ENCODE measurements at places on chromosomes 12 and 14.

DNA sequence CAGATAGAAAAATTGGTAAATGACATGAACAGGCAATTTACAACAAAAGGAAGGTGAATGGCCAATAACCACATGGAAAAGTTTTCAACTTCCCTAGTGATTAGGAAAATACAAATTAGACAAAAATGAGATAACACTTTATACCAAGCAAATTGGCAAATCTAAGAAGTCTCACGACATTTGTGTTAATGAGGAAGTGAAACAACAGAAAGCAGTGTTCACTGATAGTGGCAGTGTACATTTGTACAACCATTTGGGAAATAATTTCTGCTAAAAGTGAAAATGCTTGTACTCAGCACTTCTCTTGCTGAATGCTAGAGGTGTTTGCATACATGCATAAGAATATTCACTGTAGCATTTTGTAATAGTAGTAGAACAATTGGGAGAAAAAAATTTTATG lies 126.6 kb downstream of the LLPH start:
- no peak for DNase-seq

DNA sequence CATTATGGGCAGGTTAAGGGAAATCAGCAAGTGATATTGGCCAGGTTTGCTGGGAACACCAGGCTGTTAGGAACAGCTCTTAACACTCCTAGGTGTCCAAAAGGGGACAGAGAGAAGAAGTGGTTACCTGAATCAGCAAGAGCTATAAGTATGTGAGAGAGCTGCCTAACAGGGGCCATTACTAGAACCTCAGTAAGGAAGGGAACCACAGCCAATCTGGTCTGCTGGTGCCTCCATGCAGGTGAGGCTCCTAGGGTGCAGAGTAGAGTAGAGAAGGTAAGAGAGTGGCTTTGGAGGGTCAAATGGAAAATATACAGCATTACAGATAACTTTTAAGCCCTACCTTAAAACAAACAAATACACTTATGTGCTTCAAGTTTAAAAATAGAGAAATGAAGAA lies 36.6 kb upstream of the CCT2 start:
- no peak for DNase-seq

GRCh38 chr12:63997198-63997597 lies 152.7 kb downstream of the SRGAP1 start:
- no peak for DNase-seq

- no peak for DNase-seq
Observed at GRCh38 chr14:50932156-50932555, 12.1 kb downstream of the PYGL start.

- no peak for DNase-seq
Observed at GRCh38 chr12:4779749-4780148, 59.5 kb downstream of the GALNT8 start.

DNA sequence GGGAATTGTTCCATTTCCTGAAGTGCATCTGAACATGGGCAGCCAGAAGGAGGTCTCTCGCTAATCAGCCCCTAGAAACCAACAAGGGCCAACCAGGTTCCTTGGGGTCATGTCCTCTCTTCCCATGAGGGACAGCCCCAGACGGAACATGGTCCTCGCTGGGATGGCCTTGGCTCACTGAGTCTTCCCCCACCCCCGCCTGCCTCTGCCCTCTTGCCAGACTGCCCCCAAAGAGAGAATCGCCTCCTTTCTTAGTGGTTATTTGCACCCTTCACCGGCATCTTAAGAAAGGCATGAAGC lies 36.4 kb downstream of the CD9 start:
- DNase-seq, result no peak

GRCh38 chr12:59699421-59700152 lies 103.8 kb downstream of the SLC16A7 start:
- no peak for DNase-seq

GRCh38 chr14:100031506-100032281 lies 33.5 kb upstream of the EVL start:
- DNase-seq, result no peak

GRCh38 chr12:4356041-4356327 lies 23.5 kb downstream of the FGF23 start:
- DNase-seq, result no peak

DNA sequence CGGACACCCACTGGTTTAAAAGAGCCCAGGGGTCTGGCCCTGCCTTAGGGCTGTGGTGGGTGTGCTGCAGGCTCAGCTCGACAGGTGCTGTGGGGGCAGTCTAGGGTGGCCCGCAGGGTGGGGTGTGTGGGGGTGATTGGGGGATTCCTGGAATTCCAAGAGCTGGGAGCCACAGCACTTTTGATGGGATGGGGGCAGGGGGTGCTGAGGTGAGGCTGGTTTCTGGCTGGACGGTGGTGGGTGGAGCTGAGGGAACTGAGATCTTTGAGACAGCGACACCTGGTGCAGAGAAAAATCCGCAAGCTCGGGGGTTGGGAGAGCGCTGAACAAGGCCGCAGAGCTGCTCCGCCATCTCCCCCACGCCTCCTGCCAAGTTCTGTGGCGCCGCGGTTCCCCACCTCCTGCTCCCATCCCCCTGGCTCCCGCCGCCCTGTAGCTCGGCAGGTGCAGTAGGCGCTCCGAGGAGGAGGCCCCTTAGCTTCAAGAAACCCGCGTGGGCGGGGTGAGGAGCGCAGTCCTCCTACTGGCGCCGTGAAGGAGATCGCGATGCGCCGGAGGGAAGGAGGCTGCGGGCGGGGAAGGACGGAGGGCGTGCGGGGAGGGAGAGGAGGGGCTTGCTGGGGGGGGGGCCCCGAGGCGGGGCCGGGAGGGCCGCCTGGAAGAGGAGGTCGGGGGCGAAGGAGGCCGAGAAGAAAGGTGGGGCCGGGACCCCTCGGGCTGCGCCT lies 1.3 kb upstream of the TEDC1 start:
- peak; percentile 91 for DNase-seq

GRCh38 chr12:1933342-1934051 lies 15.0 kb upstream of the CACNA2D4 start:
- no peak for DNase-seq

DNA sequence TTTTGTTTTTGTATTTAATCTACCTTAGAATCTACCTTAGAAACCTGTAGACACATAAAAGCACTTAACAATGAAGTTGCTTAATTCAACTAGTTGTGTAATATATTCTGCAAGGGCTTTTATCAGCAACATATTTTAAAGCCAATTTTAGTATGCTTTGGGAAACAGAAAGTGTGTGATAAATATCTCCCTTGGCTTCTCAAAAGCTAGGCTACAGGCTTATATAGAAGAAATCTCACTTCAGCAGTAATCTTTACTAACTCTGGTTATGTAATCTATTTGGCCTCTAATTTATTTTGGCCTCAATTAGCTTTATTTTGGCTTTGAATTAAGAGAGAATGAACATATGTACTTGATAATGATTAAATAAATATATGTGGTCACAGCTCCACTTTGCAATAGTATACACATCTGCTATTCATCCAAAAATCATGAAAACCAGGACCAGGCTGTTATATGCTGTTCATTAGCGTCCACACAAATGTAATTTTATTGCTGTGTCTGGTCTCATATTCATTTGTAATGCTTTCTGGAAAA lies 37.2 kb downstream of the LRP6 start:
- no peak for DNase-seq

DNA sequence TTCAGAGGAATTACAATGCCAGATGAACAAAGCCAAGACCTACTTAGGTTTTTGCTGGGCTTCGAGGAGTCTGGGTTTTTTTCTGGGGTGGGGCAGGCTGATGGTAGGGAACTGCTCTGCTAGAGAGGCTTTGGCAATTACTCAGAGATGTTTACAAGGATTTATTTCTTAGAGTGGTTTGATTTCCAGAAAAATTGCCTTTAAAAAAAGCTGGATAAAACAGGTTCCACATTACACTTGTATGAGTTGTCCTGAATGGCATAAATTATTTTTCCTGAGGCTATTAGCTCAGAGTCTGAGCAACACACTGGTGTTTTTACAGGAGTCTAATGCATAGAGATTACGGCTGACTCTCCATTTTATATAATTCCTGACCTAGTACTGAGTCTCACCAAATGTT lies 118.5 kb upstream of the FRMD6 start:
- no peak for DNase-seq

GRCh38 chr12:31861360-31861759 lies 97.9 kb upstream of the RESF1 start:
- DNase-seq, result no peak

- DNase-seq, result no peak
Observed at GRCh38 chr12:30152705-30153104, 369.0 kb upstream of the TMTC1 start.

DNA sequence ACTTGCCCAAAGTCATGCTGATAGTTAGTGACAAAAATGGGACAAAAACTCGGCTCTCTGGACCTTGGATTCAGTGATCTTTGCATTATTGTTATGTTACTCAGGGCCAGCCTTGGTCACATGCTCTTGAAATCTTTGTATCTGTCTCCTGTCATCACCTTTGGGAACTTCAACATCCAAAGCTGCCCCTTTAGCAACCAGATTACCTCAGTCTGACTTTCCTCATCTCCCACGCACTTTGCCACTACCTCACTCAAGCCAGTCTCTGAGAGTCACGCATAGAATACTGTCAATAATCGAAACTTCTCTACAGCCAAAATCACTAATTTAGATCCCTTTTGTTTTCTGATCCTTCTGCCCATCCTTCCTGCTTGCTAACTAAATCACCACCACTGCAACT lies 90.8 kb upstream of the DAAM1 start:
- no peak for DNase-seq

DNA sequence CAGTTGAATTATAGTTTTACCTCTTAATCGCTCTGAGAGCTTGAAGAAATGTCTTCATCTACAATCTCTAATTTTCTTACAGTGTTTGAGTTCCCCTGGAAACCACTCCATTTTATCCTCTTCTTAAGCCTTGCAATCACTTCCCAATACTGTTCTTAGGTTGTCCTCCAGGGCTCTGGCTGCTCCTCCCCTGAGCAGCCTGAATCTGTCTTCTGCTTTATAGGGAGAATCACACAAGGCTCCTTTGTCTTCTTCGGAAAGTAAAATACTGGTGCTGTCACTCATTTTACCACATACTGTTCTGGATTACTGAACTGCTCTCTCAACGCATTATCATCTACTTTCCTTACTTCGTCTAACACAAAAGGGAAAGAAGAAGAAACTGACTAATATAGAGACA lies 133.7 kb downstream of the MDGA2 start:
- DNase-seq, result no peak

GRCh38 chr14:99706107-99706900 lies 22.2 kb downstream of the CYP46A1 start:
- DNase-seq, result no peak

DNA sequence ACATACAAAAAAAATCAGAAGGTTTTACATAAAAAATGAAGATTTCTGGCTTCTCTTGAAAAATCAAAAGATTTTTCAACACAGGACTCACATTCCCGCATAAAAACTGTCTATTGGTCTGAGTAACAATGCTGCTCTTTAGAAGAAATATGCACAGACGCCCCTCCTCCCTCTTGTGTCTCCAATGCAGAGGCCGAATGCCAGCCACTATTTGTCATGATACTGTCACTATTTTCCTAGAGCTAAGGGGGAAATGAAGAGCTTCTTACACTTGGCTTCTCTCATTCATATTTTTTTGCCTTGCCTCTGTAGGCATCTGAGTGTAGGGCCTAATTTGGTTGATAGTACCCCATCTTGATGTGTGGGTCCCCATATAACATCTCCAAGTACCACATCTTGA lies 98.0 kb downstream of the BBS10 start:
- DNase-seq, result no peak

GRCh38 chr12:94225947-94226630 lies 77.7 kb downstream of the PLXNC1 start:
- DNase-seq, result no peak

- peak; percentile 86 for DNase-seq
Observed at GRCh38 chr14:64704143-64704742, at the start of gene PLEKHG3. Gene PLEKHG3 (plus strand): TSS chr14:64704424. CDS start chr14:64727632, 23,208 bp downstream.

DNA sequence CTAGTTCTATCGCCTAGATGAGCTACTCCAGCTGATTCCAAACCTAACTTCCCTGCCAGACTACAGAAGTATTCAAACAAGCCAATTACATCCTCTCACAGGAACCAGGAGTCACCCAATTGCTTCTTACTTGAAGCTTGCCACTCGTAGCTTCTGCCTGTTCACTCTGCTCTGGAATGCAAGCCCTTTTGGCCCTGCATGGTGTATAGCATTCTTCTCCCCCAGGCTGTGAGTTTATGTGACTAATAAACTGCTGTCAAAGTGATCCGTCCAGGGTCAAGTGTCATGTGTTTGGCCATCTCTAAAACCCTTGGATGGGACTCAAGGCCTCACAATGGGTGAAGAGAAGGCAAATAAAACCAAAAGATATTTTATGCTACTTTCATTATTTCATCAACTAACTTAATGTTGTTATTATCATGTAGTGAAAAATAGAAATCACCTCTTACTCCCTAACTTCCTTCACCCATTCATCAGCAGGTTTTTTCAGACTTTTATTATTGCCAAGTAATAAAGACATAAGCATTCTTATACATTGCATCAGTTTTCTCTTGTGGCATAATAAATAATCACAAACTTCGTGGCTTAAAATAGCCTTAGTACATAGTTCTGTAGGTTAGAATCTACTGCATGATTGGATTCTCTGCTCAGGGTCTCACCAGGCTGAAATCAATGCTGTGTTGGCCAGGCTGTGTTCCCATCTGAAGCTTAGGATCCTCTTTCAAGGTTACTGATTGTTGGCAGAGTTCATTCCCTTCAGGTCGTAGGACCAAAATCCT lies 1981.7 kb upstream of the FLRT2 start:
- no peak for DNase-seq

GRCh38 chr12:52533686-52534470 lies 13.7 kb upstream of the KRT5 start:
- peak; percentile 40 for DNase-seq

DNA sequence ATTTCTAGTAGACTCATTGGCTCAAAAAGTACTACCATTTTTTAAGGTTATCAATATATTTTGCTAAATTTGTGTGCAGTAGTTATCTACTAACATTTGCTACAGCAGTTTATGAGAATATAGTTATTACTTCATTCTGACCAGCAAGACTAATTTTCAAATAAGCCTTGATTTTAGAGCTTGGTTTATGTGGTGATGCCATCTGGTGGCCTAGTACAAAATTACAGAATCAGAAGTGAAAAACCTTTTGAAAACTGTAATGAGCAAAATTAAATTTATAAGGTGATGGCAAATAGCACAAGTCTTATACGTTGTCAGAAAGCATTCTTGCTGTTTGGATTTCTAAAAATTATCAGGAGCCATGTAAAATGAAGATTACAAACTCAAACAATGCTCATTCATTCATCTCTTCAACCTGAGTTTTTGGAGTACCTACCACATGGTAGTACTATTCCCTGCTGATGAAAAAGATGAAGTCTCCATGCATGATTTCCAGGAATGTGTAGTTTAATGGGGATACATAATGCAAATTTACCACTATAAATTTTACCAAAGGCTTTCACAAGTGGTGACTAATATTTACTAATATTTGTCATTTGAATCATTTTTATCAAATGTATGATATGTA lies 51.0 kb downstream of the MAGOHB start:
- DNase-seq, result no peak

DNA sequence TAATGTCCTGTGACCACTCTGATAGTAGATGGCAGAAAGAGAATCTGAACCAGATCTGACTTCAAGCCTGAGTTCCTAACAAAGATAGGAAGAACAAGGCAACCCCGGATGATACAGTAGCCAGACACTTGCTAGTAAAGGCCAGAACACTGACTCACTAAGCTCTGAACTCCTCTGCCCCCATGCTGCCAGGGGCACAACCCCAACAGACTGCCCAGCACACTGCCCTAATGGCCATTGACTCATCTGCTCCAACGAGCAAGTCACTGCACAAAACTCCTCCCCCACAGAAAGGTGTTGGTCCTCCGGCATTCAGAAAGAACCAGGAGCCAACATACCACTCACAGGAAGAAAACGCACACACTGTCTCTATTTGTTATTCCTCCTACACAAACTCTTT lies 179.6 kb upstream of the NUDT4 start:
- DNase-seq, result no peak
